SJCRH30 (cell line): ENCODE measurements at places on chromosomes 11 and 22. TPM values are rescaled to one million over a fixed set of nuclear protein-coding genes. Genes with fewer than 3 reads are reported as not detected.

- no peaks in the 10 kb centered on the region for H3K36me3 ChIP-seq
- no peaks in the 10 kb centered on the region for H3K4me1 ChIP-seq
- H3K4me3 ChIP-seq, result no peak overlapping the region
- DNase-seq, result no peak
- H3K27me3 ChIP-seq, result no peaks in the 10 kb centered on the region
These were observed 100.4 kb upstream of the DDI1 start for GRCh38 chr11:103936059-103936458.

GRCh38 chr22:29555065-29555644, 1.6 kb upstream of the THOC5 start:
- no peaks in the 10 kb centered on the region for H3K27me3 ChIP-seq
- 0 out of 2 replicates have a peak, but pooled peaks cover 4% of the 10 kb centered on the region for H3K4me1 ChIP-seq
- no peak for DNase-seq
- H3K36me3 ChIP-seq, result 0 out of 2 replicates have a peak, but pooled peaks cover 4% of the 10 kb centered on the region

- no peak overlapping the region for H3K4me3 ChIP-seq
- H3K36me3 ChIP-seq, result no peaks in the 10 kb centered on the region
- DNase-seq, result no peak
- H3K4me1 ChIP-seq, result no peaks in the 10 kb centered on the region
These were observed 476.8 kb upstream of the B3GAT1 start for GRCh38 chr11:134888821-134889220.

GRCh38 chr22:32904044-32904443, 102.5 kb downstream of the TIMP3 start:
- no peaks in the 10 kb centered on the region for H3K27me3 ChIP-seq
- no peaks in the 10 kb centered on the region for H3K36me3 ChIP-seq
- H3K27ac ChIP-seq, result no peak overlapping the region
- H3K4me3 ChIP-seq, result no peak overlapping the region

- no peaks in the 10 kb centered on the region for H3K4me1 ChIP-seq
- H3K27me3 ChIP-seq, result no peaks in the 10 kb centered on the region
- H3K36me3 ChIP-seq, result no peaks in the 10 kb centered on the region
- no peak overlapping the region for H3K4me3 ChIP-seq
- DNase-seq, result no peak
- H3K27ac ChIP-seq, result no peak overlapping the region
These were observed 135.8 kb upstream of the NECTIN1 start for GRCh38 chr11:119864836-119865235.

DNA sequence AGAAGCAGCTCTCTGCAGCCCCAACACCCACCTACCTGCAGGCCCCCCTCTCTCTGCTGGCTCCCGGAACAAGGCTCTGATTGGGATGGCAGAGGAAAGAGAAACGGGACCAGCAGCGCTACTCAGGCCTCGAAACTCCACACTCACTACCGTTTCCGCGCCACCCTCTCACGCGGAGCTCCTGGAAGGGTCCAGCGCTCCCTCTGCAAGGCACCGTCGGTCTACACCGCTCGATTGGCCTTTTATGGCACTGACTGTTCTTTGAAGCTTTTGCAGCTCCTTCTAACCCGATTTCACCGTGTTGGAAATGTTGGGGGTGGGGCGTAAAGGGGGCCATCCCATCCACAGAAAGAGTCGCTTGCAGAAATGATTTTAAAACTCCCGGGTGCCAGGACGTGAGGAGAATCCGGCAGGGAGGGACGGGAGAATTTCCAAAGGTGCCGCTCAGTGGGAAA, 323 bp upstream of the PANX1 start:
- DNase-seq, result peak; percentile 31
- H3K4me1 ChIP-seq, result no peaks in the 10 kb centered on the region
- H3K36me3 ChIP-seq, result no peaks in the 10 kb centered on the region
- H3K4me3 ChIP-seq, result peak overlapping the region; percentile 88

The RASSF10 gene
- total RNA-seq, result 0.25 and 0.36 TPM in 2 replicates

DNA sequence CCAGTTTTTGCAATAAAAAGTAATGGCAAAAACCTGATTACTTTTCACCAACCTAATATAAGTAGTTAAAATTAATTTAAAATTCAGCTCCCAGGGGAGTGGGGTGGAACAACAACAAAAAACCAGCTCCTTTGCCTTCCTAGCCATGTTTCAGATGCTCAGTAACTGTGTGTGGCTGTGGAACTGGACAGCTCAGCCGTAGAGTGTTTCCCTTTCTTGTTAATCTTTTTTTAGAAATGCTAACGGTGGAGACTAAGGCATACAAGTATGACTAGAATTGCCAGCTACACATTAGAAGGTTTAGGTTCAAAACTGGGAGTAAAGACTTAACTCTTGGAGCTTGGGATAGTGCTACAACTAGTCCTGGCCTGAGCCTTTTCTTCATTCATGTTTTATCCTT, 45.0 kb downstream of the PPP6R3 start:
- no peak overlapping the region for H3K4me3 ChIP-seq
- H3K27ac ChIP-seq, result no peak overlapping the region

DNA sequence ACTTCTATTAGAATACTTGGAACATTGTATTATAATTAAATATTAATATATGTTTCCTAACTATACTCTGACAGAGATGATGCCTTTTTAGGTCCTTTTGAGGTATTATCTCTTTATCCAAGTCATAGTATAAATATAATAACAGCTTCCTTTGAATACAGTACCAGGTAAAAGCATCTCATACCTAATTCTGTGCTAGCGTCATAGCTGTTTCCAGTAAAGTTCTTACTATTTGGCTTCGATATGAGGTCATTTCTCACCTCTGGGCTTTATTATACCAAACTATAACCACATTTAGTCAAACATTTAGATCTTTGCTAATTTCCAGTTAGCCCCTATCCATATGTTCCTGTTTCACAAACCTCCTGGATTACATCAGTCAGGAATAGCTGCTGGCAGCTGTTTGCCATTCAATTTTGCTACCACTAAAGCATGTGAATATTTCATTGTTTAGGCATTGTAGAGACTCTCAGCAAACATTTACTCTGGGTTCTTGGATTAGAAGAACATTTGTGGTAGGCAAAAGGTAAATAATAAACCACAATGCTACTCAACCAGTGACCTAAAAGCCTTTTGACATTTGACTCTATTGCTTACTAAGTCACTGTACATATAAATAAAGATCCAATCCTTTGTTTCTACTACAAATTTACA, 255.1 kb downstream of the TTC28 start:
- H3K36me3 ChIP-seq, result no peaks in the 10 kb centered on the region
- peak overlapping the region; percentile 25 for H3K27ac ChIP-seq
- no peaks in the 10 kb centered on the region for H3K27me3 ChIP-seq
- DNase-seq, result peak; percentile 60

GRCh38 chr11:133078012-133078411, 454.3 kb downstream of the OPCML start:
- no peak overlapping the region for H3K4me3 ChIP-seq
- no peak for DNase-seq

- H3K4me1 ChIP-seq, result no peaks in the 10 kb centered on the region; the same call in 1 of the 2 replicates
- H3K27ac ChIP-seq, result no peak overlapping the region
- no peak overlapping the region for H3K4me3 ChIP-seq
- H3K27me3 ChIP-seq, result peaks cover 20% of the 10 kb centered on the region
These were observed 846 bp upstream of the GPHA2 start for GRCh38 chr11:64936539-64936938.

The VSIG2 gene
- not detected in 2 replicates for total RNA-seq

The PANX2 gene
- not detected in 2 replicates for total RNA-seq

The GALNT18 gene
- 15.1 and 16.4 TPM in 2 replicates for total RNA-seq

GRCh38 chr11:113412675-113413074, 25.1 kb downstream of the ANKK1 start:
- no peaks in the 10 kb centered on the region for H3K27me3 ChIP-seq
- H3K4me1 ChIP-seq, result no peaks in the 10 kb centered on the region
- no peaks in the 10 kb centered on the region for H3K36me3 ChIP-seq
- DNase-seq, result no peak
- H3K4me3 ChIP-seq, result no peak overlapping the region
- H3K27ac ChIP-seq, result no peak overlapping the region

GRCh38 chr11:100963375-100963774, 166.2 kb downstream of the PGR start:
- H3K27ac ChIP-seq, result no peak overlapping the region
- DNase-seq, result no peak
- H3K36me3 ChIP-seq, result peaks cover 5% of the 10 kb centered on the region; the same call in 1 of the 2 replicates
- no peaks in the 10 kb centered on the region for H3K27me3 ChIP-seq
- no peak overlapping the region for H3K4me3 ChIP-seq

- H3K27me3 ChIP-seq, result no peaks in the 10 kb centered on the region
- H3K27ac ChIP-seq, result no peak overlapping the region
- no peaks in the 10 kb centered on the region; the same call in 1 of the 2 replicates for H3K4me1 ChIP-seq
These were observed 3.2 kb downstream of the MPST start for GRCh38 chr22:37022483-37023337.

DNA sequence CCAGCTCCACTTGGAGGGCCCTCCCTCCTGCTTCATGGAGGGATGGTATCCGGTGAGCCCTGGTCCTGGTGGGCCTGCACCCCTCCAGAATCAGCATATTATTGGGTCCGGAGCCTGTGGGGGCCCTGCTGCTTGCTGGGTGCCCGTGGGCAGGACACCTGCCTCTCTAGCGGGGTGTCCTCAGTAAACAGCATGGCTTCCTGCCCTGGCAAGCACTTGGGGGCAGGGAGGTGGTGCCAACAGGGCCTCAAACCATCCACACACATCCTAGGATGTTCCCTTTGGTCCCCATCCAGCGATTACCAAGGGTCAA, 108.3 kb downstream of the CTTN start:
- peaks cover 3% of the 10 kb centered on the region; the same call in 1 of the 2 replicates for H3K4me1 ChIP-seq
- no peaks in the 10 kb centered on the region; the same call in 1 of the 2 replicates for H3K27me3 ChIP-seq
- H3K4me3 ChIP-seq, result no peak overlapping the region
- no peak overlapping the region for H3K27ac ChIP-seq

DNA sequence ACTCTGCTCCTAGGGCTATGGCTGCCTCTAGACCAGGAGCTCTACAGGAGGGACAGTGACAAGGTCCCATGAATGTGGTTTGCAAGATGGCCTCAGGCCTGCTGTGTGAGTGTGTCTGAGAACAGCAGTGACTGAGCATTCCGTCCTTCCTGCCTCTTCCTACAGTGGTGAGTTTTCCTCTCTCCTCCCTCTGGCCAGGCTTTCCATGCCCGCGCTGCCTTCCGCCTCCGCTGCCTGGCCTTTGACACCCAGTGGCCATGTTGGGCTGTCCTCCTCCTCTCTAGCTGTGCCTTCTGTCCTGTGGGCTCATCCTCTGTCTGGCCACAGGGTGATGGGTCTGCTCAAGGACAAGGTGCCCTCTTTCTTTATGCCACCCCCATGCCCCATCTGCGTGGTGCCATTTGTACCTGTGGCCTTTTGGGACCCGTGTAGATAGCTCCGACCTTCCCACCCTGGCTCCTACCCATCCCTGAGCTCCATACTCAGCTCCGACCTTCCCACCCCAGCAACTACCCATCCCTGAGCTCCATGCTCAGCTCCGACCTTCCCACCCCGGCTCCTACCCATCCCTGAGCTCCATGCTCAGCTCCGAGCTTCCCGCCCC, 970.4 kb downstream of the BRD1 start:
- no peak overlapping the region for H3K27ac ChIP-seq
- H3K27me3 ChIP-seq, result peaks cover 43% of the 10 kb centered on the region
- DNase-seq, result no peak
- H3K36me3 ChIP-seq, result no peaks in the 10 kb centered on the region

DNA sequence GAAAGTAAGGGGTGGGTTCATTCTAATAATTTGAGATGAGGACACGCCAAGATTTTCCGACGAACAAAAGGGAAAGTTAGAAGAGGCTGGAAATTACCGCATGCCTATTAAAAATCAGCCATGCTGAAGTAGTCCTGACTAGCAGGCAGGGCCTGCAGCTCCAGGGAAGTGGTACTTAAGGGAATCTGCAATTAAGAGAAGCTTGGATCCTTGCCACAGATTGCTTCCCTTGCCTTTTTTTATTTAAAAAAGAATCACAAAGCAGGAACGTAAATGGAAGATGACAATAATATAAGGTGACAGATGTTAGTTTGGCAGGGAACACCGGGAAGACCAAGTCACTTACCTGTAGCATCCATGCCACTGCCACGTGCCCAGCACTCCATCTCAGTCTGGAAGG, 359.3 kb downstream of the CADM1 start:
- DNase-seq, result no peak
- no peak overlapping the region for H3K27ac ChIP-seq
- H3K36me3 ChIP-seq, result no peaks in the 10 kb centered on the region
- no peaks in the 10 kb centered on the region for H3K4me1 ChIP-seq

DNA sequence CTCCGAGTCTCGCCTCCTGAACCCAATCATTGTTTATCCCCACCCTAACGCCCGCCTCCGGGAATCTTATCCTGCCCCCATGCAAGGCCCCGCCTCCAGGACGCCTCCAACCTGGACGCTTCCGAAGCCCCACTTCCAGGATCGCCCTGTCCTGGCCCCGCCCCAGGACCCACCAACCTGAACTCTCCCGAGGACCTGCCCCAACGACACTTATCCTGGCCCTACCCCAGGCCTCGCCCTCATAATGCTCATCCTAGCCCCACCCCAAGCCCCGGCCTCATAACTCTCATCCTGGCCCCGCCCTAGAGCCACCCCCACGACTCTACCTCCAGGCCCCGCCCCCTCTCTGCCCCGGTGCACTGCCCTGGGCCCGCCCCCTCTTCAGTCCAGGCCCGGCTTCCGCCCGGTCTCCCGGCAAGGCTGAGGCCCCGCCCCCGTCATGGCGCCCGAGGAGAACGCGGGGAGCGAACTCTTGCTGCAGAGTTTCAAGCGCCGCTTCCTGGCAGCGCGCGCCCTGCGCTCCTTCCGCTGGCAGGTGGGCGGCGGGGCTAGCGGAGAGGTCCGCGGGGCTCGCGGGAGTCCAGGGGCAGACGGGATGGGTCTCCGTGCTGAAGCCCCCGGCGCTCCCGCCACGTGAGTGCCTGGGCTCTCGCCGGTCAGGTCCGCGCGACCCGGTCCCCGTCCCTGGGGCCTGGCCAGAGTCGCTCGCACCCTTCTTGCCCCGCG, 45.7 kb upstream of the DEFB108B start:
- H3K27me3 ChIP-seq, result no peaks in the 10 kb centered on the region
- no peak for DNase-seq
- H3K36me3 ChIP-seq, result no peaks in the 10 kb centered on the region
- H3K4me3 ChIP-seq, result peak overlapping the region; percentile 22
- H3K27ac ChIP-seq, result peak overlapping the region; percentile 37; the same call in 1 of the 2 replicates
- no peaks in the 10 kb centered on the region for H3K4me1 ChIP-seq

DNA sequence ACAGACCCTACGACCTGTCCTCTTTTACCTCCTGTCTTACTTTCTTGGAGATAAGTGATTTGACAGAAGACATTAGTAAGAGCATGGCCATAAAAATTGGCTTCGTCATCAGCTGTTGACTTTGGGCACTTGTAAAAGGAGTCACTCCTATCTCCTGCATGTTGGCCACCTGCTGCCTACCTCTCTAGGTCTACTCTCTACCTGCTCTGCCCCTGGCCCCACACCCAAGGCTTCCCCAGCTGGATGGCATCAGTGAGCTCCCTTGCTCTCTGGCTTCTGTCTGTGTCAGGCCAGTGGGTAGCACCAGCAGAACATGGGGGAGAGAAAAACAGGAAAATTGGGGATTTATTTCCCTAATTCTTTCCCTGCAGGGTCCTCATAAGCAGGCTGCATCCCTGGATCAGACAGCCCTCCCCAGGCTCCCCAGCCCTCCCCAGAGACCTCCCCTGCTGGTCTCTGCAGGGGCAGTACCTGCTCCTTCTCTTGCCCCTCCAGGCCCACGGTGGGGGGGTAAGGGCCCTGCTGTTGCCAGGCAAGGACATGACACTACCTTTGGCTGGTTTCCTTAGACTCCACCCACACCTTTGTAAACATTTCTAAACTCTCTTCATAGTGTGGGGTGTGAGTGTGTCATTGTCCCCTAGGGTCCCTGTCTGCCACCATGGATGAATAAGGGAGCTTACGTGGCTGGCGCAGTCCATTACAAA, 157.0 kb upstream of the NECTIN1 start:
- no peak overlapping the region for H3K4me3 ChIP-seq
- H3K36me3 ChIP-seq, result no peaks in the 10 kb centered on the region
- H3K27ac ChIP-seq, result no peak overlapping the region
- H3K4me1 ChIP-seq, result peaks cover 16% of the 10 kb centered on the region

The PRRG4 gene
- not detected in 2 replicates for total RNA-seq
